ENCODE measurements at places on chromosomes 7 and 10.

GRCh38 chr7:123580406-123581161, 21.0 kb upstream of the ASB15 start:
- DNase-seq: no peak

- DNase-seq: no peak
These were observed 130.7 kb upstream of the TMEM72 start for GRCh38 chr10:44780426-44780825.

DNA sequence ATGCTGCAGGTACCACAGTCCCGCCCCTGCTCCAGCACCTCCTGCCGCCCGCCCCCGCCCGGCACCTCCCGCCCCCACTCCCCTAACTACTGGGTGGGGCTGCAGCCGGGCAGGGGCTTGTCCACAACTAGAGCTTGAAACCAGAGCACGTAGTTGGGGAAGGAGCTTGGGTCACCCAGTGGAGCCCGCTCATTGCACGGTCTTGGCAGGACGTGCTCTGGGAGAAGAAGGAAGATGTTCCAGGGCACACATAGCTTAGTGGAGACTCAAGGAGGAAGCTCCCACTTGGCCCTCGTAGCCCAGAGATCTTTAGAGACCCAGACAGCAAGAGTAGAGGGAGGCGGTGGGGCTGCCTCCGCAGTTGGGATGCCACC, 692 bp downstream of the IGFBP1 start:
- DNase-seq: no peak

DNA sequence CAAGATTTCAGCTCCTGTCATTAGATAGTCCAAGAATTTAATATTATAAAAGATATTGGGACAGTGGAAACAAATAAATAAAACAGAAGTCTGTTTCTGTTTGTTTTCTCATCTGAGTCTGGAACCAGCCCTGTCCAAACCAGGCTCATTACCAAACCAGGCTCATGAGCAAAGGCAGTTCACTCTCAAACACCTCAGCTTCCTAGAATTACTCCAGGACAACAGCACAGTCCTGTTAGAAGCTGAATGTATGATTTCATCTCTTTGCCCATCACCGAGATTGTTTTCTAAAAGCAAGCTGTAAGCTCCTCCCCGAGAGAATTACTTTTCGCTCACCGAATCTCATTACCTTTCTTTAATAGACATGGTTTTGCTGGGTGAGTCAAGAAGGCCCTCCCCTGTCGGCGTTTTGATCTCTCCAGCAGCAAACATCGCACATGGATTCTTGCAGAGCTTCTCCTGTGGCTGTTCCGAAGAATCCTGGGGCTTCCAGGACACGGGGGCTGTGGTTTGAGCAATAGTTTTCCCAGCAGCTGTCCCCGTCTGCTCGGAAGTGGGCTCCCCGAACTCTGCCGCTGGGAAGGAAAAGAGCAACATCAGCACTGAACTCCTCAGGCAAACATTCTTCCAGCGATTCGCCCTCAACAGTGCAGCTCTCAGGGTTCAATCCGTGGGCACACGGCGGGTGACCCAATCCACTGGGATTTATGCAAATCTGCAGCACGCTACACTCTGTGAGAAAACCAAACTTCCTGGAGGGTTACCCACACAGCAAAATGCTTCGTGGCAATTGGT, 112.5 kb downstream of the SVIL start:
- no peak for DNase-seq

- no peak for DNase-seq
These were observed 27.3 kb upstream of the WDFY4 start for GRCh38 chr10:48657416-48657815.

GRCh38 chr7:117273325-117273724, 49.5 kb downstream of the WNT2 start:
- DNase-seq: no peak
